ENCODE measurements at places on chromosomes 5 and 9.

DNA sequence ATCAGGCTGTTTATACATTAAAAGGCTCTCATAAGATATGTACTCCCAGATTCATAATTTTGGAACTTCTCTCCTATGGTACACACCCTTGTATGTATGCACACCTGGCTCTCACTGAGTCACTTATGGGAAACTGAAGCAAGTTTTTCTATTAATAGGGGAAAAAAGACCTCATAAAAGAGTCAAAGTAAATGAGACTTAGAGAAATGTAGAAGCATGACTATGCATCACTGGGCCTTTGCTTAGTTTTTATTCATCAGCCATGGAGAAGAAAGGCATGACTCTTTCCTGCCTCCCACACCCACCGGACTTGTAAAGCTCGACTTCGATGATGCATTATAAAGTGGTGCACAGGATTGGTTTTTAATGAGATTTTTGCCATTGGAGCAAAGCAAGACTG, 28.2 kb downstream of the MTAP start:
- DNase-seq = no peak

- DNase-seq = no peak
These were observed at the start of gene SLCO6A1 for GRCh38 chr5:102498271-102499034. Gene SLCO6A1, minus strand, starts transcription at chr5:102499001. Its CDS starts 157 bp downstream, at chr5:102498844.

DNA sequence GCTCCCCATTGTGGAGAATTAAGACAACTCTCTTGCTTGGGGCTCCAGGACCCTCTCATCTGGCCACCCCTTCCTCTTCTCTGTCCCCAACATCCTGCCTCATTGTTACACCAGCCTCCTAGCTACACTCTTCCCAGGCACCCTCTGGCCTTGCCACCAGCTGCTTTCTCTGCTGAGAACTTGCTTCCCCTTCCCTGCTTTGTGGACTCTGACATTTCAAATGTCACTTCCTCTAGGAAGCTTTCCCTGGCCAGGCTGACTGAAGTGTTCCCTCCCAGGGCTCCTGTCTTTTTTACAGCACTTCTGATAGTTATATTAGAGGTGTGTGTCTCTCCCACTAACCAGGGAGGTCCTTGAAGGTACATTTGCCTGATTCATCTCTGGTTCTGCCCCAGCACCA, 194.0 kb upstream of the KLF4 start:
- no peak for DNase-seq

DNA sequence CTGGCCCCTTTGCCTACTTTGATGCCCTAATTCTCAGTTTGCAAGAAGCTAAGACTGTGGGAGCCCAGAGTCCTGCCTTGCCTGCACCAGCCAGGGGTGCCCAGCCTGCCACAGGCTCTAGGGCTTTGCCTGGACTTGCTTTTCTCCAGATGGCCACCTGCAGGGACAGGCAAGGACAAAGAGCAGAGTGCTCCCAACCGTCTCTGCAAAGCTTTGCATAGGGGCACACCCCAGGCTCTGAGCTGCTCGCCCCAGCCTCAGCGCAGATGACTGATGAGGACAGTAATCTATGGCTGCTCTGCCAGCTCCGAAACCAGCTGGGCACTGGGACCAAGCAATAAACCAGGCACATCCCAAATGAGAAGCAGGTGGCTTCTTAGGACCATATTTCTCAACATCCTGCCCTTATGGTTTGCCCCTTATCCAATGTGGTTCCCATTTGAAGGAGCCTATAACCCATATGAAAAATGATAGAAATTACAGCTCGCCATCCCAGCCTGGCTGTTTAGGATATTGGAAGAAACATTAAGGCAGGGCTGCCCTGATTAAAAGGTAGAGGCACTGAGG, 25.4 kb upstream of the TCF7 start:
- DNase-seq = no peak

- DNase-seq = no peak
These were observed 301.3 kb downstream of the PARP8 start for GRCh38 chr5:50967563-50968355.

- no peak for DNase-seq
These were observed 215.1 kb upstream of the ARRDC3 start for GRCh38 chr5:91598216-91598615.

GRCh38 chr5:152462021-152462721, 57.1 kb upstream of the NMUR2 start:
- DNase-seq = no peak

DNA sequence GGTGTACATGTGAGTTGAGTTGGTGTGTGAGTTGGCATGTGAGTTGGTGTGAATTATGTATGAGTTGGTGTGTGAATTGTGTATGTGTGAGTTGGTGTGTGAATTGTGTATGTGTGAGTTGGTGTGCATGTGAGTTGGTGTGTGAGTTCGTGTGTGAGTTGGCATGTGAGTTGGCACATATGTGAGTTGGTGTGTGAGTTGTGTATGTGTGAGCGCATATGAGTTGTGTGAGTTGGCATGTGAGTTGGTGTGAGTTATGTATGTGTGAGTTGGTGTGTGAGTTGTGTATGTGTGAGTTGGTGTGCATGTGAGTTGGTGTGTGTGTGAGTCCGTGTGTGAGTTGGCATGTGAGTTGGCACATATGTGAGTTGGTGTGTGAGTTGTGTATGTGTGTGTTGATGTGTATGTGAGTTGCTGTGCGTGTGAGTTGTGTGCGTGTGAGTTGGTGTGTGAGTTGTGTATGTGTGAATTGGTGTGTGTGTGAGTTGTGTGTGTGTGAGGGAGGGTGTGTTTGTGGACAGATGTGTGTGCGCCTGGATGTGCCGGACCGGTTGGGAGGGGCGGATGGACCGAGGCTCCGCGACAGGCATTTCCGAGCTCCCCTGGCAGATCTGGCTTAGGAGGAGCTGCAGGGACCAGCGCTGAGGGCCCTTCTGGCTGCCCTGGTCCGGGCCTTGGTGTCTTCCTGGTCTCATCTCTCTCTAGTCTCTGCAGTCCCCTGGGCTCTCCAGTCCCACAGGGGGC, 162.5 kb upstream of the IER5L start:
- no peak for DNase-seq

DNA sequence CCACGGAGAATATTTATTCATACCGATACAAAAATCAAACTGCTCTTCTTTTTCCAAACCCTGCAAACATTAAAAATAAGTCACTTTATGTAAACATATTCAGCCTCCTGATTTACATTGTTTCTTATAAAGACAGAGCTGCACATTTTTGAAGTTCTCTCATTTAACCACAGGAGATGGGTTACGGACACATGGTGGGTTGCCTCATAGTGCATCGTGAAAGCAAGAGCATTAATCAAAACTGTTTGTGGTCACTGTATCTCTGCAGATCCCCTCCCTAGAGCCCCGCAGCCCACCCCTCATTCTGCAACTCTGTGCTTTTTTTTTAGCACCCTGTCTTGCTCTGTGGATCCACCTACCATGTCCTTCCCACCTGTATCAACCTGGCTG, 43.3 kb upstream of the EQTN start:
- DNase-seq = no peak

- DNase-seq = no peak
These were observed 65.3 kb downstream of the LMX1B start for GRCh38 chr9:126678989-126679388.

- peak; percentile 54 for DNase-seq
These were observed 48.2 kb downstream of the IL31RA start for GRCh38 chr5:55899344-55899743.

DNA sequence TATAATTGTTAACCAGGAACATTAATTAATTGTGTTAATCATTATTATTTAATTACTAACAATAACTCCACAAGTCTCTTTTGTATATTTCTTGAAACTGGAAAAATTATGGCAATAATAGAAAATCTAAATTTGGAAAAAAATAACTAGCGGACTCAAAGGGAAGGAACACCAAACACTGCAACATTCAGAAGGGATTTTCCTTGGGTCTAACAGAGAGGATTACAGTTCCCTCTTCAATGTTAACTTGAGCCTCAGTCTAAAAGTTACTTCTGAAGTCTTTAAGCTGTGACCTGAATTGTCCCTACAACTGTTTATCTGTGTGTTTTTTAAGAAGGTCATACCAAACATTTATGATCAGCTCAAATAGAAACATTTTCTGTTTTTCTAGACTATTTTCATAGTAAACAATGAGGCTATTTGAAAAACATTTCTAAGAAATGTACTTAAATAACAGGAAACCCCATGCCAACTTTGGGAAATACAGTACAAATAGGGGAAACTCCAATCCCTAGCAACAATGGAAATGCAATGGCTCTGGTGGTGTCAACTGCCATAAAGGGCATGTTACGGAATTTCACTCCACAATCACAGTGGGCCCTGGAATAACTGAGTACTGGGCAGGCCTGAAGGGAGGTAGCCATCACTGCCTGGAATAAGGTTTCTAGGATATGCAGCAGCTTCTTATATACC, 61.2 kb downstream of the MCTP1 start:
- no peak for DNase-seq

GRCh38 chr5:120901199-120901598, 437.1 kb downstream of the PRR16 start:
- no peak for DNase-seq

DNA sequence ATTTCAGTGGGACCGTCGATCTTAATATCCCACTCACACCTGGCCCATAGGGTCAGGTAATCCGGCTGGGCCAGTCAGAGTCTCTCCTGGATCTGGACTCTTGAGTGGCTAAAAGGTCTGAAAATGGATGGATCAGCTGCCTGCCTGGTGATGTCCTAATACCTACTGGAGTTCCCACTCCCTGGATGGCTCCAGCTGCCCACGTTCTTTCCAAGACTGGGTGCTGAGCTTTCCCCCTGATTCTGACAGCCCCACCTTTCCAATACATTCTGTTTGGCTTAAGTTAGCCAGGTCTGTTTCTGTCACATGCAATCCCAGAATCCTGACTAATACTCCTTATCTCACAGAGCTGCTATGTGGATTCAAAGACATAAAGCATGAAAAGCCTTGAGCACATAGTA, 10.2 kb downstream of the SH3PXD2B start:
- DNase-seq = peak; percentile 80

- DNase-seq = no peak
These were observed 593.8 kb downstream of the CDK5RAP2 start for GRCh38 chr9:119986205-119986604.

GRCh38 chr5:173736923-173737412, 120.5 kb upstream of the BOD1 start:
- no peak for DNase-seq

GRCh38 chr5:95027775-95028174, 257.1 kb downstream of the MCTP1 start:
- DNase-seq = no peak

DNA sequence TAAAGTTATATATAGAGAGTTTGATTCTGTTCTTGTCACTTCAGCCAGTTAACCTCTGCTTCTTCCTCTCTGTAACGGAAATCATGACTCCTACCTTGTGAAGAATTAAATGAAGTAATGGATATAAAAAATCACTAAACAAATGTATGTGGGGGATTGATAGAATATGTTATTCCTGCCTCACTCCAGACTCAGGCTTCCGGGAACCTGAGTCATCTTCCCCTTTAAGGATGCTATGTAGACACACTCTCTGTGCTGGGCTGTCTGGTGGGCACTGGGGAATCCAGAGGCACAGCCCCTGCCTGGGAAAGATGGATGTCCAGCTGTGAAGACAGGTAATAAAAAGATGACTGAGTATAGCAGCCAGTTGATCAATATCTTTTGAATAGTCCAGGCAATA, 77.4 kb downstream of the ZNF618 start:
- DNase-seq = no peak

GRCh38 chr5:8868283-8868682, 677.6 kb downstream of the SEMA5A start:
- no peak for DNase-seq

GRCh38 chr5:157574456-157575380, 857 bp downstream of the ADAM19 start:
- peak; percentile 20 for DNase-seq

- no peak for DNase-seq
These were observed 236.3 kb downstream of the NSG2 start for GRCh38 chr5:174281855-174282254.

- DNase-seq = peak; percentile 49
These were observed 66.3 kb upstream of the PAPPA start for GRCh38 chr9:116087246-116087645.

- no peak for DNase-seq
These were observed 184.0 kb downstream of the MED10 start for GRCh38 chr5:6194261-6194875.

GRCh38 chr5:124810396-124811006, 64.1 kb upstream of the ZNF608 start:
- no peak for DNase-seq

DNA sequence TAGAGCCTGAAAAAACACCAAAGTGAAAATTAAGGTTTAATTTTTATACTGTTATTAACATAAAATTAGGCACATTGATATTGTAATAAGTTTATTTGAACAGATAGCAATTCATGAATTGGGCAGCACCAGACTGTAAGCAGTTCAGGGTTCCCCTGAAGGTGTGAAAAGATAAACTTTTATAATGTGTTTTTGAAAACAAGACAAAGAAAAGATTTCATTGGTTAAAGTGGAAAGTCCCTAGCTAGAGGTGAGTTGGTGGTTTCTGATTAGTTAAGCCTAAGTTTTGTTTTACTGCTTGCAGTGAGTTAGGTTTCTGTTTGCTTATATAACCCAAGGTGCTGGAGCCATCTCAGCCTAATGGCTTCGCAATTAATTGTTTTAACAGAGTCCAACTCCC, 96.5 kb upstream of the RPS23 start:
- no peak for DNase-seq

Data from NCI-H226 (cell line).